ENCODE measurements at places on chromosomes 1 and 21. TPM values are rescaled to one million over a fixed set of nuclear protein-coding genes. Genes with fewer than 3 reads are reported as not detected.

The COL9A2 gene
- total RNA-seq = 0.64 TPM

The CAPN8 gene
- total RNA-seq = not detected

The SDF4 gene
- 185 TPM for total RNA-seq

The CELA2A gene
- not detected for total RNA-seq

The PCAT6 gene
- 1.7 TPM for total RNA-seq

The PLEKHA6 gene
- total RNA-seq = 11.5 TPM

The GADD45A gene
- total RNA-seq = 77.4 TPM

The TARBP1 gene
- total RNA-seq = 21.0 TPM

The KRTAP21-2 gene
- total RNA-seq = not detected

The SLC26A9 gene
- total RNA-seq = 0.12 TPM

The HSD3B2 gene
- not detected for total RNA-seq

The IL22RA1 gene
- total RNA-seq = not detected

The OLFM3 gene
- not detected for total RNA-seq

The SLC30A2 gene
- total RNA-seq = not detected

GRCh38 chr1:59410457-59410856 lies 113.6 kb downstream of the FGGY start:
- no peak overlapping the region for H3K27ac ChIP-seq
- no peak overlapping the region for H3K4me3 ChIP-seq
- no peaks in the 10 kb centered on the region for H3K4me1 ChIP-seq
- no peaks in the 10 kb centered on the region for H3K27me3 ChIP-seq
- no peaks in the 10 kb centered on the region for H3K36me3 ChIP-seq

- H3K36me3 ChIP-seq = no peaks in the 10 kb centered on the region
- H3K4me3 ChIP-seq = no peak overlapping the region
- H3K27ac ChIP-seq = no peak overlapping the region
- peaks cover under 1% of the 10 kb centered on the region for H3K4me1 ChIP-seq
Observed at GRCh38 chr1:22457836-22458235, 6.2 kb downstream of the ZBTB40 start.

- no peaks in the 10 kb centered on the region for H3K27me3 ChIP-seq
- no peaks in the 10 kb centered on the region for H3K4me1 ChIP-seq
- no peak for DNase-seq
Observed at GRCh38 chr1:218242171-218242570, 42.9 kb upstream of the RRP15 start.

- no peak overlapping the region for H3K4me3 ChIP-seq
- no peaks in the 10 kb centered on the region for H3K27me3 ChIP-seq
- H3K27ac ChIP-seq = no peak overlapping the region
- H3K4me1 ChIP-seq = no peaks in the 10 kb centered on the region
- no peaks in the 10 kb centered on the region for H3K36me3 ChIP-seq
Observed at GRCh38 chr21:39503123-39503762, 51.5 kb downstream of the SH3BGR start.

- no peaks in the 10 kb centered on the region for H3K4me1 ChIP-seq
- no peak overlapping the region for H3K27ac ChIP-seq
- no peak overlapping the region for H3K4me3 ChIP-seq
Observed at GRCh38 chr1:46425726-46426125, 31.6 kb downstream of the FAAH start.

- no peak for DNase-seq
- H3K4me1 ChIP-seq = no peaks in the 10 kb centered on the region
- H3K27me3 ChIP-seq = peaks cover 6% of the 10 kb centered on the region
- H3K4me3 ChIP-seq = no peak overlapping the region
Observed at GRCh38 chr1:74766579-74766978, 33.6 kb downstream of the TYW3 start.

DNA sequence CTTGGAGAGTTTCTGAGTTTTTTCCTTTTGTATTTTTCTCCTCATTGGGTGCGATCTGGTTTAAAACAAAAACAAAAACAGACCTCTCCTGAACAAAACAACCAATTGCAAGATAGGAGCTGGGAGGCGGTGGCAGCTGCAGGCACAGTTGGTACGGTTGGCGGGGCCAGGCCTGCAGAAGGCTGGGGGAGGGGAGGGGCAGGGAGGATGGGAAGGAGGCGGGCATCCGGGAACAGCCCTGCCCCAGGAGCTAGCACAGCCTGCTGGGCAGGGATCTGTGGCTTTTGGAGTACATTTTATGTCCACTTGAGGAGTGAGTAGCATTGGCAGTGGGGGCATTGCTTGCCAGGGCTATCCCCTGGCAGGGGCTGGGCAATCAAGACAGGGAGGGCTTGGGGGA lies 5.2 kb downstream of the CAPN9 start:
- DNase-seq = no peak
- no peak overlapping the region for H3K4me3 ChIP-seq
- H3K4me1 ChIP-seq = no peaks in the 10 kb centered on the region
- no peak overlapping the region for H3K27ac ChIP-seq
- no peaks in the 10 kb centered on the region for H3K27me3 ChIP-seq

- peak; percentile 42 for DNase-seq
- H3K36me3 ChIP-seq = peaks cover 19% of the 10 kb centered on the region
- H3K27ac ChIP-seq = peak overlapping the region; percentile 82
- H3K4me1 ChIP-seq = peaks cover 67% of the 10 kb centered on the region
- H3K27me3 ChIP-seq = no peaks in the 10 kb centered on the region
- H3K4me3 ChIP-seq = peak overlapping the region; percentile 87
Observed at GRCh38 chr1:16153096-16153998, 2.5 kb downstream of the EPHA2 start.

GRCh38 chr1:69861641-69862040 lies 293.9 kb downstream of the LRRC7 start:
- no peak overlapping the region for H3K4me3 ChIP-seq
- peaks cover 20% of the 10 kb centered on the region for H3K4me1 ChIP-seq
- no peak for DNase-seq

GRCh38 chr21:44890338-44890931 lies 16.9 kb upstream of the PTTG1IP start:
- H3K36me3 ChIP-seq = no peaks in the 10 kb centered on the region
- no peaks in the 10 kb centered on the region for H3K27me3 ChIP-seq
- no peak for DNase-seq
- H3K4me1 ChIP-seq = no peaks in the 10 kb centered on the region

- no peaks in the 10 kb centered on the region for H3K27me3 ChIP-seq
- H3K36me3 ChIP-seq = no peaks in the 10 kb centered on the region
- H3K4me3 ChIP-seq = no peak overlapping the region
- H3K27ac ChIP-seq = no peak overlapping the region
Observed at GRCh38 chr1:228876187-228876586, 140.9 kb downstream of the RHOU start.

DNA sequence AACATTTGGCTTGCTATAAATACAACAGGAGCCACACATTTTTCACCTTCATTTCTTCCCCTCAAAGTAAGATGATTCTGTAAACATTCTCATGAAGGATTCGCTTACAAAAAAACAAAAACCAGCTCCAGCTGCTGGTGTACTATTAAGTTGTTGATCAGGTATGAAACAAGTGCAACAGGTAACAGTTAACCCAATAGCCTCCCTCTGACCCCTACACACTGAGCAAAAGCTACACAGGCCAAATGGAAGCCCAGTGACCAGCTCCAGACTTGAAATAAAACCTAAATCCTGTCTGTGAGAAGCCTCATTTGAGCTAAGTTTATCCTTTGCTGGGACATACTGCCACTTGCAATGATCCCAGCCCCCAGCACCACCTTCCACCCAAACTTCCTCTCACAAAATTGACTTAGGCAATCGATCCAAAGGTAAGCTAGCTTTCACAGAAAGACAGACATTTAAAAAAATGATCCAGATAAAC lies 991 bp downstream of the TIAM1 start:
- H3K36me3 ChIP-seq = no peaks in the 10 kb centered on the region
- H3K27me3 ChIP-seq = peaks cover 37% of the 10 kb centered on the region
- H3K4me3 ChIP-seq = no peak overlapping the region
- H3K27ac ChIP-seq = no peak overlapping the region
- no peaks in the 10 kb centered on the region for H3K4me1 ChIP-seq
- no peak for DNase-seq

- H3K4me1 ChIP-seq = no peaks in the 10 kb centered on the region
- H3K4me3 ChIP-seq = no peak overlapping the region
- no peaks in the 10 kb centered on the region for H3K27me3 ChIP-seq
- no peak overlapping the region for H3K27ac ChIP-seq
- no peak for DNase-seq
Observed at GRCh38 chr1:174206148-174206836, 47.0 kb downstream of the RABGAP1L start.

DNA sequence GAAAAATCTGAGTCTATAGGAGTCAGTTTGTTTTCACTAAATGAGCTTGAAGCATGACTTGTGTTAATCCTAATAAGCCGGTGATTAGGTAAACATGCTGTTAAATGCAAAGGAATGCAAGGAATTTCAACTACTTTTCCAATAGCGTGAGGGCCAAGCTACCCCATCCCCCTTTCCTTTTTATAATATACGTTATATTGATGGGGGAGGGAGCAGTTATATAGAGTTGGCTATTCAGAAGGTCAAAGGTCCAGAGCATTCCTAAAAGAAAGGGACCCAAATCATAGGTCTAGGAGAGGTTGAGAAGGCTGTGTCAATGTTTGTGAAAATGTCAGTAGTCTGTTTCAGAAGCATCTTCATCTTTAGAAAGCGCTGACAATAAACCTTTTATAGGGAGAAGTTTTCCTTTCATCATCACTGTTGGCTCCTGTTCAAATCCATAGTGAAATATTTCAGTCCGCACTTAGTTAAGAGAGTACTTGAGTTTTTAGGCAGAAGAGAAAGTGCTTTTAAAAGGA lies 3.8 kb downstream of the CCN1 start:
- peak; percentile 96 for DNase-seq
- peaks cover 4% of the 10 kb centered on the region for H3K4me1 ChIP-seq
- peak overlapping the region; percentile 92 for H3K27ac ChIP-seq
- no peak overlapping the region for H3K4me3 ChIP-seq
- H3K27me3 ChIP-seq = no peaks in the 10 kb centered on the region
- peaks cover 20% of the 10 kb centered on the region for H3K36me3 ChIP-seq

GRCh38 chr1:205441318-205441633 lies 14.6 kb downstream of the BLACAT1 start:
- H3K4me3 ChIP-seq = no peak overlapping the region
- no peaks in the 10 kb centered on the region for H3K36me3 ChIP-seq
- H3K27ac ChIP-seq = no peak overlapping the region
- peaks cover 18% of the 10 kb centered on the region for H3K27me3 ChIP-seq
- DNase-seq = no peak

Data from endothelial cell of umbilical vein (primary cell).